SJSA1 (cell line): ENCODE measurements at places on chromosomes 16 and 17. TPM values are rescaled to one million over a fixed set of nuclear protein-coding genes. Genes with fewer than 3 reads are reported as not detected.

- peaks cover 7% of the 10 kb centered on the region for H3K27me3 ChIP-seq
- H3K4me1 ChIP-seq: no peaks in the 10 kb centered on the region
- H3K27ac ChIP-seq: no peak overlapping the region
- DNase-seq: peak; percentile 66
- no peak overlapping the region for H3K4me3 ChIP-seq
Measured at GRCh38 chr17:58112970-58113631, 29.9 kb downstream of the DYNLL2 start.

Gene KRT40
- not detected in 2 replicates for total RNA-seq

- H3K36me3 ChIP-seq: no peaks in the 10 kb centered on the region
- peak overlapping the region; percentile 94 for H3K27ac ChIP-seq
- H3K4me3 ChIP-seq: no peak overlapping the region
- peaks cover 23% of the 10 kb centered on the region for H3K4me1 ChIP-seq
- DNase-seq: peak; percentile 79
Measured at GRCh38 chr16:66382966-66383299, 16.4 kb downstream of the CDH5 start.

Gene ZFHX3
- total RNA-seq: 2.1 and 2.3 TPM in 2 replicates
